Progenitor cell of endocrine pancreas (in vitro differentiated cells): ENCODE measurements at places on chromosomes 1 and 21. TPM values are rescaled to one million over a fixed set of nuclear protein-coding genes. Genes with fewer than 3 reads are reported as not detected.

DNA sequence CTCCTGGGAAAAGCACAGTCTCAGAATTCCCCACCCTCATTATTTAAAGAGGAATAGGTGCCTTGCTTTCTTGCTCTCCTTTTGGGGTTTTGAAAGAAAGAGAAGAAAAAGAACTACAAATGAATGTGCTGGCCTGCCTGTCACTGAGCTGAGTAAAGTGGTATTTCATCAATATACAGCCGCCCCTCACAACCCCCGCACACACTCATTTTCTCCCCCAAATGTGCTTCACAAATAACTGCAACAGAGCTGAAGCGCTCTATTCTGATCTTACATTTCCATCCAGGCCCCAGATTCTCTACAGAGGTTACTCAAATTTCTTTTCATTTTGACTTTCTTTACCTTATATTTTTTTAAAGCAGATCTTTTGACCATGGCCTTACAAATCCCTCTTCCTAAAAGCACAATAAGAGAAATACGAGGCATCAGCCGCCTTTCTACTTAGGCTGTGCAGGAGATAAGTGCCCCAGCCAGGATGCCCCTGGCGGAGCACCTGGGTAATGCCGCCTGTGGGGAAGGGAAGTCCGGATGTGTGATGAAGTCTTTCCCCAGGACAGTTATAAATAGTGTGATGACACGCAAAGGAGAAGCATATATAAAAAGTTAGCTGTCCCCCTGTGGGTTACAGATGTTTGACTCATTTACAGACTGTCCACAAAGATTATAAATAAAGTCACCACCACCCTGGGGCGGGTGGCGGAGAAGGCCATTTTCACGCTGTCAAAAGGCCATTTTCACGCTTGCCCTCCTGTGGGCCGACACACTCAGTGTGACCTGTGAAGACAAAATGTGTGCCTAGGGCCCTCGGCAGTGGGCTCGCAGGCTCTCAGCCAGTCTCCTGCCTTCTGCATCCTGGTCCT, 6.5 kb downstream of the KCNN3 start:
- no peak overlapping the region for H3K4me3 ChIP-seq
- H3K27me3 ChIP-seq, result peaks cover 60% of the 10 kb centered on the region
- DNase-seq, result no peak
- no peaks in the 10 kb centered on the region for H3K36me3 ChIP-seq
- H3K4me1 ChIP-seq, result peaks cover 15% of the 10 kb centered on the region

- no peaks in the 10 kb centered on the region for H3K36me3 ChIP-seq
- H3K4me1 ChIP-seq, result peaks cover 1% of the 10 kb centered on the region
- DNase-seq, result no peak
- no peaks in the 10 kb centered on the region for H3K27me3 ChIP-seq
- H3K27ac ChIP-seq, result no peak overlapping the region
Measured at GRCh38 chr21:45135868-45136267, 61.5 kb downstream of the ADARB1 start.

DNA sequence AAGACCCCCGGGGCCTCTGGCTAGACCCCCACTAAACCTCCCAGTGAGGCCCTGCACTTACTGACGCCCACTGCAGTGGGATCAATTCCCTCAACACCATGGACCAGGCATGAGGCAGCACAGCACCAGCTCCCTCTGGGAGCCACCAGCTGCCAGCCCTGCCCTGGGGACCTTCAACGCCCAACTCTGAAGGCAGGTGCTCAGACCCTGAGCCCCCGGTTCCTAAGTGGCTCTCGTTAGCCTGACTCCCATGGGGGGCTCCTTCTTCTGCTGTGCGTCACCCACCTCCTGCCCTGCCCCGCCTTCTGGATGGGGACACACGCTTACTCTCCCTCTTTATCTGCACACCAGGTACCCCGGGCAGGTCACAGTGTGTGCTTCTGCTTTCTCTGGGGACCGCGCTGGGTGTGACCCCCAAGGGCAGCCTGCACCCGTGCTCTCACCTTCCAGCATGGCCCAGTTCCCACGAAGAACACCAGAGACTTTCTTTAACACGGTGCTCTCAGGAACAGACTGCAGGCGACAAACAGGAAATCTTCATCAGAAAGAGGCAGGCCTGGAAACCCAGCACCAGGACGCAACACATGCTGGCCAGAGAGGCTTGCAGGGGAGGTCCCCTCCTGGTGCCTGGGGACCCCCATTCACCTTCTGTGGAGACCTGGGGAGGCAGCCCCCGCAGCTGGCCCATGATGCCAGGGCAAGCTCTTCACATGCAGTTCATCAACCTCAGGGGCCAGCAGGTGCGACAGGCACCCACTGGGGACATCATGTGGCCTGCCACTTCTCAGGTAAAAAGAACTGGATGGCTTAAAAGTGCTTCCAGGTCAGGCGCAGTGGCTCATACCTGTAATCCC, 27.3 kb downstream of the WDR4 start:
- no peak overlapping the region for H3K27ac ChIP-seq
- no peak for DNase-seq
- no peaks in the 10 kb centered on the region for H3K27me3 ChIP-seq

Gene SLFNL1
- total RNA-seq, result 0.95 and 1.0 TPM in 2 replicates

GRCh38 chr21:38342739-38343138, 85.9 kb downstream of the KCNJ15 start:
- peaks cover 6% of the 10 kb centered on the region for H3K4me1 ChIP-seq
- H3K27ac ChIP-seq, result no peak overlapping the region
- peaks cover 6% of the 10 kb centered on the region for H3K27me3 ChIP-seq
- no peak for DNase-seq
- H3K4me3 ChIP-seq, result no peak overlapping the region
